Left cardiac atrium (tissue), 4 donors: ENCODE measurements at places on chromosomes 5 and 9. TPM values are rescaled to one million over a fixed set of nuclear protein-coding genes. Genes with fewer than 3 reads are reported as not detected.

- no peak for DNase-seq
These were observed 335.6 kb upstream of the ITGA1 start for GRCh38 chr5:52452098-52452497.

GRCh38 chr5:2031581-2031980 lies 148.9 kb upstream of the IRX4 start:
- DNase-seq, result no peak

- DNase-seq, result no peak
These were observed 103.4 kb upstream of the RASEF start for GRCh38 chr9:83166372-83166771.

- no peak for DNase-seq
These were observed 158.6 kb upstream of the ALDH1B1 start for GRCh38 chr9:38233796-38234355.

The FCN1 gene
- total RNA-seq, result 12.0 TPM

The GNA14 gene
- 4.2 TPM for total RNA-seq
